AG10803 (cell line): ENCODE measurements at places on chromosomes 11 and 22.

- DNase-seq, result peak; percentile 51
Observed at GRCh38 chr11:117807482-117808327, 10.7 kb upstream of the DSCAML1 start.

GRCh38 chr11:69166218-69167115 lies 10.7 kb downstream of the SMIM38 start:
- peak; percentile 69 for DNase-seq

DNA sequence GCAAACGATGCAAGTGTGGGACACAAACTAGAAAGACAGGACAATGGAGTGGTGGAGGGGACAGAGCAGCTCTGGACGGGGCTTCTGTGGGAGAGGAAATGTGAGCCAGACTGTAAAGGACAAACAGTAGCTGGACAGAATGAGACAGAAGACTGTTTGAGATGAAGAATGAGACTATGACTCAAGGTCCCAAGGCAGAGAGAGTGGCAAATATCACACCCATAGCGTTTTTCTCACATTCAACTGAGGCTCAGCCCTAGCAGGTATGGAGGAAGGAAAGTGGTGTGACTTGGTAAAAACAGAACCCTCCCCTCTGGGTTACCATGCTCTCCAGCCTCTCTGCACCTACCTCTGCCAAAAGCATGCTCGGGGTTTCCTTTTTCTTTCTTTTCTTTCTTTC lies 96.5 kb downstream of the RPL27A start:
- DNase-seq, result no peak

GRCh38 chr11:132993991-132994502 lies 538.3 kb downstream of the OPCML start:
- DNase-seq, result no peak

DNA sequence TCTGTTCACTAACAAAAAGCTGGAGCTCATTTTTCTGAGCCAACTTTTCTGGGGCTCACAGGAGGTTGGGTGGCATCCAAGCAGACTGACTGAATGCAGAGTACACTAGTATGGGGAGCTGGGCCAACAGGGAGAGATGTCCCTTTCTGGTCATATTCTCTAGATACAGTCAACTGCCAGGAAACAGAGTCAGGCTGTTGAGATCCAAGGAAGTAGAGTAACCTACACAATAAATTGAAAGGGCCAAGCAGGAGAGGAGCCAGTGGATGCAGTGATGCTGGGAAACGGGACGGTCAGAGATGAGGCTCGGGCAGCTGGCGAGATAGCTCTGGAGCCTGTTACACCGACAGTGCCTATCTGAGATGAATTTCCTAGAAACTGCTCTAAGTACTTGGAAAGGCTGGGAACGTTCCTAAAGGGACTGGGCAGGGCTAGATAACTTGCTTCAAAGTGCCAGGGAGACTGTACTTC lies 71.1 kb downstream of the LARGE2 start:
- DNase-seq, result peak; percentile 22

GRCh38 chr11:38498721-38499120 lies 1900.7 kb upstream of the RAG2 start:
- DNase-seq, result no peak

GRCh38 chr11:126345283-126345682 lies 10.2 kb upstream of the ST3GAL4 start:
- DNase-seq, result no peak

DNA sequence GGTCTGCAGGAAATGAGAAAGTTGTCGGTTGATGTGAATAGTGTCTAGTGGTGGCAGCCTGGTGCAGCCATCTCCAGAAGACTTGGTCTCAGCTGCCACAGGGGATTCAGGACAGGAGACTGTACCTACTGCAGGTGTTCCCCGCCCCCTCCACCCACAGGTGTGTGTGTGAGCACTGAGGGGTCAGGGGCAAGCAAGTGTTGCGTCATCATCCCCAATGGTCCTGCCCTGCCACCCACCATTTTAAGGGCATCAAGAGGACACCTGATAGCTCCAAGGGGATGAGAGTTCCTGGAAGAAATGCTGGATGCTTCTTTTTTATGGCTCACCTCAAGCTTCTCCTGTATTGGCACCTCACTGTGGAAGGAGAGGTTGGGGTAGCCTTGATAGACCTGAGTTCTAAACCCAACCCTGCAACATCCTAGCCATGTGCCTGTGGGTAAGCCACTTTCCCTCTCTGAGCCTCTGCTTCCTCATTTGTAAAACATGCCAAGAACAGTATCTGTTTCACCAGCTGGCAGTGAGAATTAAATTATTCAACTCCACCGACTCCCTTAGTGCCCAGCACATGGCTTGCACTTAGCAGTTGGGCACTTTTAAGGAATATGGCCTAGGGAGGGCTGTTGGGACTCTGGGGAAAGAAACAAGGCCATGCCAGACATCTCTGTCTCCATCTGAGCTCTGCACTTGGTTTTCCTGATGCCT lies 6.1 kb downstream of the C11orf91 start:
- DNase-seq, result no peak

DNA sequence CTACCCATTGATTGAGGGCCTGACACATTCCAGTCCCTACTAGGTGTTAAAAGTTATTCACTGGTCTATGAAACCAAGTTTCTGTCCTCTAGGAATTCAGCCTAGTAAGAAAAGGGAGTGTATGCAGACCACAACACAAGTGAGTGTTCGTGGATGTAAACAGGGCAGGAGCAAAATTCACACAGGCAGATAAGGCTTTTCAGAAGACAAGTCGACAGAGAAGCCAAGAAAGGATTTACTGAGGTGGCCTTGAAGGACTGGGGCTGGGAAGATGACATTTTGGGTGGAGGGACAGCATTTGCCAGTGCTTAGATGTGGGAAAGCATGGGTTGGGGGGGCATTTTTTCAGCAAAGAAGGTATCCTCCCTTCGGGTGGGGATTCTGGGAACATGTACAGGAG lies 76.2 kb downstream of the TSPAN18 start:
- no peak for DNase-seq
